ENCODE measurements at places on chromosomes 12 and 14.

- DNase-seq = no peak
These were observed 26.8 kb upstream of the CEBPE start for GRCh38 chr14:23145794-23146350.

- DNase-seq = no peak
These were observed 63.9 kb downstream of the KLHL28 start for GRCh38 chr14:44897845-44898151.

GRCh38 chr12:49370539-49370938 lies 3.3 kb downstream of the SPATS2 start:
- DNase-seq = no peak

DNA sequence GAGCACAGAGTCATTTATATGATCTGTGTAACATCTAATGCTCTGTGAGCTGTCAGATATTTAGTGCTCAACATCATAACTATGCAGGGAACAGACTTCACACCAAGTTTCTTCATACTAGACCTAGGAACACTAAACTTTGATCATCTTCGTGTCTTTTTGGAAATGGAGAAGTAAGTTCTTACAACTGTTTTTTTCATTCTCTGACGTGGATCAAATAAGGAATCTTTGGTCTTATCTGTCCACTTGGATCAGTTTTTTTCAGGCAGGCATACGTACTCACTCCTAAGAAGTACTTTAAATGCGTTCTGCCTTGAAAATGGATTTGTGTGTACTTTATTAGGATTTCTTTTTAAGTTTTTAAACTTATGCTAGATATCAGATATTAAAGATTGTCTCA lies 191.0 kb downstream of the FBXL14 start:
- no peak for DNase-seq

GRCh38 chr12:128267651-128268378 lies 845 bp downstream of the TMEM132C start:
- no peak for DNase-seq

DNA sequence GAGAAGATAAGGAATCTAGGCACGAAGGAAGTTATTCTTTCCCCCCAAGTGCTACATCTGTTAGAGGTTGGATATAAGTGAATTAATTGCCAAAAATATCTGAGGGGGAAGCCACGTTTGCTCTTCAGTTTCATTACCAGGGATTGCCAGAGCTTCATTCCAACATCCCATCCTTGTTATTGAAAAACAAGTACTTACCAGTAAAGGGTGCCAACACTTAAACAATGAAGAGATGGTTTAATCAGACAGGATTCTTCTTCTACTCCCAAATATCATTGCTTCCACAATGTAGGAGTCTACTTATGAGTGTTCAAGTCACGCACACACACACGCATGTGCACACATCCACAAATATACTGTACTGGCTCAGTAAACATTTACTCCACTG lies 312.4 kb downstream of the RPAP3 start:
- DNase-seq = no peak

All from AG09309 (cell line).